ENCODE measurements at places on chromosomes 7 and 10.

DNA sequence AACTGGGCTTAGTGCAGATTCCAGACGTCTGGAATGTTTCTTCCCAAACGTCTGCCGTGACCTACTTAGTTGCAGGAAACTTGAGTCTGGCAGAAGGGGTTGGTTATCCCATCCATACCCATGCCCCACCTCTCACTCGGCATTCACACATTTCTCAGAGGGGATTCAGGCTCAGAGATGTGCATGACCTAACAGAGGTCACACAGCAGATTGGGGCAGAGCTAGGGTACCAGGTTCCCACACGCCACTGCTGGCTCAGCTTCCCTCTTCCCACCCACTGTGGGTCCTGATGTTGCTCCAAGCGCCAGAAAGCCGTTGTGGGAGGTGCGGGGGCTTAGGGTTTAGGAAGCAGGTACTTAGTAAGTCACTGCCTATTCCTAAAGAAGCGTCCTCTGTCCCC is 3.0 kb downstream of the UCMA start:
- no peak for DNase-seq

GRCh38 chr7:74058486-74058885 is 25.1 kb upstream of the LIMK1 start:
- peak; percentile 7 for DNase-seq

DNA sequence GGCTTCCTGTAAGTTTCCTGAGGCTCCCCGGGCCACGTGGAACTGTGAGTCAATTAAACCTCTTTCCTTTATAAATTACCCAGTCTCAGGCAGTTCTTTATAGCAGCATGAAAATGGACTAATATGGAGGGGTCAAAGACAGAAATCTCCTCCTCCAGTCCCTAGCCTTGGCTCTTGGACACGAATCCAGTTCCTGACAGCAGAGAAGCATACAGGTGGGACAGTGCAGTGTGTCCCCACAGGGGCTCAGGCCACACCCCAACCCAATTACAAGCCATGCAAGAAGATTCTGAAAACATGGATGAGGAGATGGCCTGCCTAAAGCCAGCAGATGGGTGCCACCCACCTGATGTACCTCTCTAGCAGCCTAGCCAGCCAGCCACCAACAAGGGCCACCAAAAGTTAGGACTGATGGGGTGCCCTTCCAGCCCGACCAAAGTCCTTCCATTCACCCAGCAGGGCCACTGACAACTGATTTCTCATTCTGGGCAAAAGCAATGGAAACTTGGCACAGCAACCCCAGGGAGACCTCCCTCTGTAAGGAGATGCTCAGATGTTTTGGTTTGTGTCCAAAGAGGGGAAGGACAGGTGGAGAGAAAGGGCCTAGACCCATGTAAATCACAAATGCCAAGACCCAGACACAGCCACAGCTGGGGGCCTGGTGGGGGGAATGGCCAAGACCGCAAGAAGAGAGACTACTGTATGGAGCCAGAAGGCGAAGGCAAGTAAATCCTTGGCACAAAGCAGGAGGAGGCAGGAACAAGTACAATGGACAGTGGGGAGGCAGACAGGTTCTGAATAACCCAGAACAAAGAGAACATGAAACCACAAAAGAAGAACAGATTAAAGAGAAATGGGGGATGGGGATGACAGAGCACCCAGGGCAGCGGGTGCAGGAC is 13.6 kb downstream of the GPRIN2 start:
- peak; percentile 58 for DNase-seq

- no peak for DNase-seq
These were observed 411 bp downstream of the BCCIP start for GRCh38 chr10:125823663-125824251.

DNA sequence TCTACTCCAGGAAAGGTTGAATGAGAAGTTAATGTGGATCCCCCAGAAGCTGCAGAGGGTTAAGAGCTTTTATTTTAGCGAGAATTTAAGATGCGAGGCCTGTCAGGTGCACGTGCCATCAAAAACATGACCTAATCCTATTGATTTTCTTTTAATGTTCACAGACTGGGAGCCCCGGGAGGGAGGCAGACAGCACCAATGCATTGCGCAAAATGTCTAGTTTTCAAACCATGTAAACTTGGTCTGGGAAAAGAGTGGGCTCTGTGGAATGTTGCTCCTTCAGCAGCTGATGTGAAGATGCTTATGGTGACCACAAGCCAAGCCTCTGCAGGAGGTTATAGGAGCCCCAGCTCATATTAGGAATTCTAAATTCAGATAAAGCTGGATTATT is 172.0 kb upstream of the ITGB1 start:
- no peak for DNase-seq

Data from right cardiac atrium (tissue), 5 donors.